Colonic mucosa (tissue), 4 donors: ENCODE measurements at places on chromosomes 3 and 15.

- no peak for DNase-seq
These were observed 95.7 kb upstream of the IGSF10 start for GRCh38 chr3:151556596-151556995.

DNA sequence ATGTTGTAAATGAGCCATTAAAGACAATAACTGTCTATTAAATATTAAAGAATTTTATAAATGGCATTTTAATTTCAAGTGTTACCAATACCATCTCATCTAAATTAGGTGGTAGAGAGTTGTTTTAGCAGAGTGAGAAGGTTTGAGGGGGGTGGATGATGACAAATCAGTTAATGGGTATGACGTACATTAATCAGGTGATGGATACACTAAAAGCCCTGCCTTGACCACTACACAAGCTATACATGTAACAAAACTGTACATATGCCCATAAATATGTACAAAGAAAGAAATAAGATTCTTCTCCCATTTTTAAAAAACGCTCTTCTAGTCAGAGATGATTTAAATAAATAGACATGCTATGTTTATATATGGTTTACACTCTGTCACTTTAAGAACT, 40.0 kb downstream of the TAFA4 start:
- no peak for DNase-seq

DNA sequence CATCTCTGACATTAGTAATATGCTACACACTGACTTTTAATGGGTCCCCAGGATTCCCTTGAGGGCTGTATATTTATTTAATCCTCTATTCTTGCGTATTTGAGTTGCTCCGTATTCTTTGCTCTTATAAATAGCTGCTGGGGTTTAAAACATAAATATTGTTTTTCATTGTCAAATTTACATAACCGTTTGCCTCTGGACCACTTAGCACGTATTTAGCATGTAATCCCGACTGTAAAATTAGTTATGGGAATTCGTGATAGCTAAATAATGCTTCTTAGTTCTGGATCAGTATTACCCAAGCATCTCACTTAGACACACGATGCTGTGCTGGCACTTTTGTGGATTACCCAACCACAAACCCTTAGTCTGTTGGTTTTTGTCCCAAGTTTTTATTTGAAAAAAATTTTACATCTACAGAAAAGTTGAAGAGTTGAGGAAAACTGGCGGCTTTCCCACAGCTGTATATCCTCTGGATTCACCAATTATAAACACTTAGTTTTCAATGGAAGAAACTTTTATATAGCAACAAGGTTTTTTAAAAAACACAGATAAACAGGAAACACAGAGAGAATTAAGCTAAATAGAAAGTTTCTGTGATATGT, 296.8 kb upstream of the TPM1 start:
- no peak for DNase-seq

GRCh38 chr3:130699765-130700164, 46.9 kb downstream of the PIK3R4 start:
- no peak for DNase-seq

DNA sequence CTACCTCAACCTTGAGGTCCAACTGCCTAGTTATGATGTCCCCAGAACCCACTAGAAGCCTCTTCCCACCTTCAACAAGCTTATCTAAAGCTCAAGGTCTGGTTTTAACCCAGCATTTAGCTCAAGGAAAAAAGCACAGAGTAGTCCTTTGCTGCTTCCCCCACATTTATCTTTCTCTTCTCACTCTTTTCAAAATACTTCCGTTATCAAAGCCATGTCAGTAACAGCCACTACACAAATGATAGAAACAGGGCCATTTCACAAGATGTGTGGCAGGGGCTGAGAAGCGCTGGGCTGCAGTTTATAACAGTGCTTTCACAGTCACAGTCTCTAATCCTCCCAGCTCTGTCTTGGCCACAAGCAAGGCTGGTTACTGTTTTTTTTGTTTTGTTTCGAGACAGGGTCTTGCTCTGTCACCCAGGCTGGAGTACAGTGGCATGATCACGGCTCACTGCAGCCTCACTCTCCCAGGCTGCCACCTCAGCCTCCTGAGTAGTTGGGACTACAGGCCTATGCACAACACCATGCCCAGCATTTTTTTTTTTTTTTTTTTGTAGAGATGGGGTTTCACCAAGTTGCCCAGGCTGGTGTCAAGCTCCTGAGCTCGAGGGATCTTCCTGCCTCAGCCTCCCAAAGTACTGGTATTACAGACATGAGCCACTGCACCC, 218.8 kb downstream of the OSBPL10 start:
- no peak for DNase-seq

GRCh38 chr15:29259233-29259632, 10.4 kb downstream of the NSMCE3 start:
- no peak for DNase-seq

DNA sequence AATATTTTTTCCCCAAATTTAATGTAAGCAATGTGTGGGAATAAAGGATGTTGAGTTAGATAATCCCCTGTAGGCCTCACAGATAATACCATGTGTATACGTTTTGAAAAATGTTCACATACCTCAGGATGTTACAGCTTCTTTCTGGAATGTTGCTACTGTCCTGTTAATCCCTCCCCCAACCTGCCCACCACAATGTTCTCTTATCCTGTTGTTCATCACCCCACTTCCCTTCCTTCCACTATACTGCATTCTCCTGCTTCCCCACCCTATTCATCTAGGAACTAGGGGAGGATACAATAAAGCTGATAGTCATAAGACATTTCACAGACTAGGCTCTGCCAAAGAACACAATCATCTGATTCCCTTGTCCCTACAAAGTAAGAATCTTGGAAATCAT, 92.1 kb downstream of the IGF2BP2 start:
- DNase-seq = no peak

DNA sequence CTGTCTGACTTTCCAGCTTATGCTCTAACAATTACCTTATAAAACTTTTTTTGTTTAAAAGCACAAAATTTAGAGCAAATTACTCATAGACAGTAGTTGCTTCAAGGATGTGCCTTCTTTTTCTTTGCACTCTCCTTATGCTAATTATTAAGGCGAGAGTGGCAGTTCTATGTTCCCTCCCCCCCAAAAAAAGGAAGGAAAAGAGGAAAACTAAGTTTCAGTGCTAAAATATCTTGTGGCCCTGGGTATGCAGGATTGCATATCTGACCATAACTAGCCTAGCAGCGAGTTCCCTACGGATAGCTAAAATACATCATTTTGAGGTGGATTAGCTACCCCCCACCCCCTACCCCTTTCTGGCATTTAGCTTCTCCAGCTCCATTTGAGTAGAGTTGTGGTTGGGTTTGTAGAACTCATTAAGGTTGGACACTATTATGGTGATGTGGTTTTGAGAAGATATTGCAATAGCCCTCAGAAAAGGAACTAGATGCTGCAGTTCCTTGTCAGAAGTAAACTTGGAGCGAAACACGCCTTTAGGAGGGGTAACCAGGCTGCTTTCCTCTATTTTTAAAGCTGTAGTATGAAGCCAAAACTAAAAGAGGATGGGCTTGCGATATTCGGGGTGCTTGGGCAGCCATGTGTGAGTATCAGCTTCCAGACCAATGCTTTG, 174.6 kb downstream of the AKAP13 start:
- no peak for DNase-seq

DNA sequence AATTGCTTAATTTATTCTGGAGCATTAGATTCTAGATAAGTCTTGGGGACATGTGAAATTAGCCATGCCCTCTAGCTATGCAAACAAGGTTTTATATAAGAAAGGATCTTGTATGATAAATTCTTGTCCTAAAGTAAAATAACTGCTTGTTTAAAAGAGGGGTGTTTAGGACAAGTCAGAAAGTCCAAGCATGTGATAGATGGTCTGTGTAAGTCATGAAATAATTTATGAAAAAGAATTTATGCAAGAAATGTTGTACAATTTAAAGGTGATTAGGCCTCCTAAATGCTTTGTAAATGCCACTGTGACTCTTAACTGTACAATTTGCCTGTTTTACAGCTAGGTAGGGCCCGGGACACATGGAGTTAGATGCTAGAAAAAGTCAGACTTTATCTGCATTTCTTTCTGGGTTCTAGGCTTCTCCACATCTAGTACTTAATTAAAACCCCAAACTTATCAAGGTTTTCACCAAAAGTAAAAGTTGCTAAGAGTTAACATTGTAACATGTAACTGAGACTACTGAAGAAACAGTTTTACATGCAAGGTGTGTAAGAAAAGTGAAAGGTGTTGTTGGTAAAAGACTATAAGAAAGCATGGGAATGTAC, 13.2 kb downstream of the LINS1 start:
- DNase-seq = no peak

DNA sequence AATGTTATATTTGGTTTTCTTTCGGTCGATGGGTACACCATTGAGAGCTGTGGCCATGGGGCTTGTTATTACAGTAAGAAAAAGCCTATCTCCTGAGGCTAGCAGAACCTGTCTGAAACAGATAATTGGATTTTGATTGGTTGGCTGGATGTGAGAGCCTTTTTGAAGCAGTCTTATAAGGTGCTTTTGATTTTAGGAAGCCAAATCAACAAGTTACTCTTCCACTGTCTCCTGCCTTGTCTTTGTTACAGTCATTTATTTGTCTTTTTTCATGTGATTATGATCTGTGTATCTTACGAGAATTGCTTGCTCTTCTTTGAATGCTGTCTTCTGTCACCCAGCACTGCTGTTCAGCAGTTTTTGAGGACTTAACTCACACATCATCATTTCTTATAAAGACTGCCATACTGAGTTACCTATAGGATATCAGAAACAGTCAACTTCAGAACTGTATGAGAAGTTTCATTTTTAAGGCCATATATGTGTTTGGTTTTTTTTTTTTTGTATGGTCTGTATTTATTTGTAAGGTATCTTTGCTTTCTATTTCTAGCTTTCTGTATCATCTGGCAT, 51.1 kb downstream of the MEF2A start:
- no peak for DNase-seq

DNA sequence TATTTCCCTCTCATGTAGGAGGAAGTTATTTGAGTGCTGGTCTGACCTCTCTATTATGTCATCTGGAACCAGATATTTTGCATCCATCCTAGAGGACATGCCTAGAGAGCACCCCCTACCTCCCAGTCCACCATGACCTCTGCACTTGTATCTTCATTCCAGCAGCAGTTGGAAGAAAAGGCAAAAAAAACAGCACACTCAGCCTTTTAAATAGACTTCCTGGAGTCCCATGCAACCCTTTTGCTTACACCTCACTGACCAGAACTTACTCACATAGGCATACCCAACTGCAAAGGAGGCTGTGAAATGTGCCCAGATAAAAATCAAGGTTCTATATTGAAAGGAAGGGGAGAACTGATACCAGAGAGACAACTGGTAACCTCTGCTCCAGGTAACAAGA, 92.3 kb upstream of the FHIT start:
- no peak for DNase-seq

DNA sequence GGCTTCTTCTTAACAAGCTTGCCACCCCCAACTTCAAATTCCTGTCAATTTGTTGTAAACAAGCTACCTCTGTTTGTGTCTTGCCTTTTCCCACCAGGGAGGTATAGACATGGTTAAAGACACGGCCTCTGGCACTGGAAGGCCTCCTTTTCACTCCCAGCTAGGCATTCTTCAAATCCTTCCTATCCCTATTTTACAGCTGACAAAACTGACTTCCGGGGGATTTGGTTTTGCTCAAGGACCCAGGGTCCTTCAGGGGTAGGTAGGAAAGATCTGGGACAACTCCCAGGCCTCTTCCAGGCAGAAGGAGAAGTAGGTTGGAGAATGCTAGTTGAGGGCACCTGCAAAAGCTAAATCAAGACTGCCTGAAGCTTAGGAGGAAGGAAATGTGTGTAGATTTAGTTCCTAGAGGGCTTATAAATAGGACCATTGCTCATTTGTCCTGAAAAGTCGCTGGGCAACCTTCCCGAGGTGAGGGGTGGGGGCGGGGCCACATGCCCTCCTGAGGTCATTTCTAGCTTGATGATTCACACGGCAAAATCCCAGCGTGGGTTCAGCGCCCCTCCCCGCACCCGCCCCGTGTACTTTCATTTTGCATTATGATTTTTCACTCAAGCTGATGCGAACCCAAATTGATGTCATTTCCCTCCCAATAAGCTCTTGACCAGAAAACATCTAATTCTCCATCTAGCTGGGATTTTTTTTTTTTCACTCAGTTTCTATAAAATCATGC, 365.5 kb downstream of the SHQ1 start:
- peak; percentile 75 for DNase-seq

DNA sequence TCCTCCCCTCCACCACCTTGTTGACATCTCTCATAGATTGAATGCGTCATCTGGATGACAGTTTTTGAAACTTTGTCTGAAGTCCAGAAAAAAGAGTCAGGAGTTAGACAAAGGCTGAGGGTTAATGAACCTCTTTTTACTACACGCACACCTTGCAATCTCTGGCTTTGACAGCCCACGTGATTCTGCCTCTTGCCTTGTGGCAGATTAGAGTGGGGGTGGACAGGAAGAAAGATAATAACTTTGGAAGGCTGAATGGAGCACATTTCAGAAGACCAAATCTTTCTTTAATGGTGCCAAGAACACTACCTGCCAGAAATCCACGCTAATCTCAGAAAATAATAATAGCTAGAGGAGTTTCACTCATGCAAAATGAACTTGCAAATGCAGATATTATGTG, 327.9 kb upstream of the TRIM42 start:
- no peak for DNase-seq

- DNase-seq = no peak
These were observed 28.6 kb downstream of the TRAK1 start for GRCh38 chr3:42119561-42120355.

GRCh38 chr3:13254028-13254951, 165.8 kb downstream of the NUP210 start:
- no peak for DNase-seq

- DNase-seq = peak; percentile 23
These were observed 63.0 kb downstream of the VPS8 start for GRCh38 chr3:184874709-184875644.

- DNase-seq = no peak
These were observed 379.1 kb downstream of the MCTP2 start for GRCh38 chr15:94610485-94610884.

DNA sequence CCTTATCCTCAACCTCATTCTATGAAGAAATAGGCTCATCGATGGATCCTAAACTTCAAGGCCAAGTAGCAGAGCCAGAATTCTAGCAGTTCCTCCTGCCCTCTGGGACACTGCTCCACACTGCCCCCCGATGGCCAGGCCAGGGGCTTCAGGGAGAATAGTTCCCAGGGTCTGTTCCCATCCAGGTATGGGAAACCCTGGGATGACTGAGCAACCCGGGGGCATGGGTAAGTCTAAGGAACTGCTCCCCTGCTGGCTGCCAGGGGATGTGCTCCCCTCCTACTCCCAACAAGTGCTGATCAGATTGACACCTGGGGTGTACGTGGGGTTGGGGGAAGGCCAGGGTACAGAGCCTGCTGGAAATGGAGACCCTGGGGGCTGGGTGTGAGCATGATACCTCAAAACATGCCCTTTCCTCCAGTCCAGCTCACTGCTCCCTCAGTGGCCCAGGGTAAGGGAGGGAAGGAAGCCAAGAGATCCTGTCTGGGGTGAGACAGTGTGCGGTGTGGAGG, 7.6 kb downstream of the ULK3 start:
- DNase-seq = peak; percentile 80

- no peak for DNase-seq
These were observed 457.4 kb downstream of the IGSF11 start for GRCh38 chr3:118577055-118577777.
